ENCODE measurements at places on chromosomes 6 and 20. TPM values are rescaled to one million over a fixed set of nuclear protein-coding genes. Genes with fewer than 3 reads are reported as not detected.

The FAM50B gene
- polyA plus RNA-seq: 9.3 TPM

DNA sequence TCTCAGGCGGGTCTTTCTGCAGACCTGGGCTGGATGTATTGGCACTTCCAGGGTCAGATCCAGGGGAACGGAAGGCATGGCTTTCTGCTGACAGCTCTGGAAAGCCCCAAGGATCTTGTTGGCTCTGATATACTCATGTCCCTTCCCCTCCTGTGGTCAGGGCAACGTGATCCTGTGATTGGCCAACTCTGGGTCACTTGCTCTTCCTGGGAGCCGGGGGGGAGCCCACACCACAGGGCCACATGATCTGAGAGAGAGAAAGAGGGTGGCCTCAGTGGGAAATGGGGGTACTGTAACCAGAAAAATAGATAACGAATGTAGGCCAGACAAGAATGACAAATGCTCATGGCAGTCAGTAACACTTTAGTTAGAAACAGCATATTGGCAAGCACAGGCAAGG is 223.0 kb downstream of the NFATC2 start:
- DNase-seq: no peak

The DOK5 gene
- 9.7 TPM for polyA plus RNA-seq

DNA sequence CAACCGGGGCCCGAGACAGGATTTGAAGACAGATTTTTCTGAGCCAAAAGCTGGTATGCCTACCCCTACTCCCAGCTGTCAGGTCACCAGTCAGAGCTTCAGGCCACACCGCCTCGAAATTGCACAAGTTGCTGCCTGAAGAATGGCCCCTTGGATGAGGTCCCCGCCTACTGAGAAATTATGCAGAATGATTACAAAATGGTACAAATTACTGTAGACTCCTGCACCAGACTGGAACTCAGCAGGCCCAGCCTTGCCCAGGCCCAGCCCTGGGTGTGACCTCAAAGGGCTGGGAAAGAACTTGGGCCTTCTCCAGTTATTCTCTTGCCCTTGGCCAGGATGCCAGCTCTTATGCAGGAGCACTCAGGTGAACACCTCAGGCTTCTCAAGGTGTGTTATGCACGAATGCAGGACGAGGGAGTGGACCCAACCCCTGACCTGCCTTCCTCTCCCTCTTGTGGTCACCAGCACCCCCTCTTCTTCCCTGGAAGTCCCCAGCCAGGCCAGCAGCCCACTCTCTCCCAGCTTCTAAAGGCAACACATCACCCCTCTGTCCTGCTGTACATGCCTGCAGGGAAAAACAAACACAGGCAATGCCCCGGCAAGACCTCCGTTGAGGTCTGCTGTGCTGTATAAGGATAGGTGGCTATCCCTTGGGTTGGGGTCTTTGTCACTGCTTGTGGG is 88.7 kb upstream of the NAA20 start:
- no peak for DNase-seq

GRCh38 chr6:144215402-144215931 is 65.2 kb downstream of the STX11 start:
- no peak for DNase-seq

The KCNQ5 gene
- 0.23 TPM for polyA plus RNA-seq

- no peak for DNase-seq
Measured at GRCh38 chr6:2147261-2147660, 98.1 kb downstream of the GMDS start.

The RBBP8NL gene
- polyA plus RNA-seq: 1.3 TPM

DNA sequence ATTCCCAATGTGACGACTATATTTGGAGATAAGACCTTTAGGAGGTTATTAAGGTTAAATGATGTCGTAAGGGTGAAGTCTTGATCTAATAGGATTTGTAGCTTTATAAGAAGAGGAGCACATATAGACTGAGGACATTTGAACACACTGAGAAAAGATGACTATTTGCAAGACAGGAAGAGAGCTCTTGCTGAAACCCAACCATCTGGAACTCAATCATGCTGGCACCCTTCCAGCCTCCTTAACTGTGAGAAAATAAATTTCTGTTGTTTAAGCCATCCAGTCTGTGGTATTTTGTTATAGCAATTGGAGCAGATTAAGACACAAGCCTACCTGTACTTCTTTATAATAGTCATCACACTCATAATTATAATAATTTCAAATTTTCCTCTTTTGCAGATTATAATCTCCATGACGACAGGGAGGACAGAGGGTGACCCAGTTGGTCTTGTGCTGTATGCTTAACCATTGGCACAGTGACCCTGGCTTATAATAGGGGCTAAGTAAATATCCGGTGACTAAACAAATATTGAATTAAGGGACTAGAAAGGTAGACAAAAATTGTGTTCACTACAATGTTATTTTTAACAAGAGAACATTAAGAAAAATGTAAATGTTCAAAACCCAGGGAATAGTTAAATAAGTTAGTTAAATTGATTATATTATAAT is 206.4 kb upstream of the HDDC2 start:
- DNase-seq: peak; percentile 17

The PSORS1C1 gene
- 0.10 TPM for polyA plus RNA-seq

The SDC4 gene
- polyA plus RNA-seq: 156 TPM

DNA sequence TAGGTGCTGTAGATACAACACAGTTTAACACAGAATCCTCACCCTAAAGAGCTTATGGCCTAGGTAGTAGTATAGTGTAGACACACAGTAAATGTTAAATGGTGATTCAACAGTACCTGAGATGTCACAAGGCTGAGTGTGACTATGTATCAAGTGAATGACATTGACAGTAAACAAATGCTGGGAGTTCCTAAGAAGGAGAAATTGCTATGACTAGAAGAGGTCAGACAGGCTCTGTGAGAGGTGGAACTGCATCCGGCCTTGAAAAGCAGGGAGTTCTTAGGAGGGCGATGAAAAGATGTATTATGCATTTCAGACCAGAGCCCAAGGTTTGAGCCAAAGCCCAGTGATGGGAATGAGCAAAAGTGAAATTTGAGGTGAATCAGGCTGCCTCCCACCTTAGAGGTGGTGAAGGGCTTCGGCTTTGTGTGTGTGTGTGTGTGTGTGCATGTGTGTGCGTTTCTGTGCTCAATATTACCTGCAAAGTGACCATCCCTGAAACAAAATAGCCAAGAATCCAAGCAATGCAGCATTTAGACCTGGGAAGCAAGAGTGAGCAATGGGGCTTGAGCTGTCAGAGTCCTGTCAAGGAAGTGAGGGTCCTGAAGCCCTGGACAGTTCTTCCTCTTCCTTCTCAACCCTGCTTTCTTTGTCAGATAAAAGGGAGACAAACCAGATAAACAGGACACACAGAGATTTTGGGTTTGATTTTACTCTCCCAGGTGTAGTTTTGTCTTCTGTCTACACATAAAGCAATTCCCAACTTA is 32.3 kb upstream of the CITED2 start:
- no peak for DNase-seq

- peak; percentile 53 for DNase-seq
Measured at GRCh38 chr20:49534255-49534712, 33.7 kb downstream of the PTGIS start.

GRCh38 chr6:5107341-5107740 is 22.2 kb downstream of the PPP1R3G start:
- DNase-seq: peak; percentile 29

The IPCEF1 gene
- 8.9 TPM for polyA plus RNA-seq

DNA sequence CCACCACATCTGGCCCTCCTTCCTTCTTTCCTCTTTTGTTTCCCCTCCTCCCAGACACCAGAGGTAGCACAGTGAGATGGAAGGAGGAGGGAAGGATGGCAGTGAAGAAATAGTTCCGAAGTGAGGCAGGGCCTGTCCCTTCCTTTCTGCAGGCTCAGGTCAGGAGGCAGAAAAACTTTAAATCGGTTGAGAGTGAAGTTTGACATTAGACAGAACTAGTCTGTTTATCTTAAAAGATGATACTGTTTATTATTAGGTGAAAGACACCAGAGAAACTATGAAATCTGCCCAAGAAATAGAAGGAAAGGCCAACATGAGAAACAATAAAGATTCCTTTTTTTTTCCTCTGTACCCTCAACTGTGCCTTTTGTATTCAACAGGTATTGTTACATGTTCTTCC is 670.3 kb downstream of the UTRN start:
- no peak for DNase-seq

The MATN4 gene
- 0.25 TPM for polyA plus RNA-seq

The BMP6 gene
- 6.8 TPM for polyA plus RNA-seq

GRCh38 chr6:149905371-149905910 is 7.5 kb upstream of the RAET1E start:
- no peak for DNase-seq

- DNase-seq: no peak
Measured at GRCh38 chr6:76742919-76743318, 670.5 kb upstream of the IMPG1 start.

DNA sequence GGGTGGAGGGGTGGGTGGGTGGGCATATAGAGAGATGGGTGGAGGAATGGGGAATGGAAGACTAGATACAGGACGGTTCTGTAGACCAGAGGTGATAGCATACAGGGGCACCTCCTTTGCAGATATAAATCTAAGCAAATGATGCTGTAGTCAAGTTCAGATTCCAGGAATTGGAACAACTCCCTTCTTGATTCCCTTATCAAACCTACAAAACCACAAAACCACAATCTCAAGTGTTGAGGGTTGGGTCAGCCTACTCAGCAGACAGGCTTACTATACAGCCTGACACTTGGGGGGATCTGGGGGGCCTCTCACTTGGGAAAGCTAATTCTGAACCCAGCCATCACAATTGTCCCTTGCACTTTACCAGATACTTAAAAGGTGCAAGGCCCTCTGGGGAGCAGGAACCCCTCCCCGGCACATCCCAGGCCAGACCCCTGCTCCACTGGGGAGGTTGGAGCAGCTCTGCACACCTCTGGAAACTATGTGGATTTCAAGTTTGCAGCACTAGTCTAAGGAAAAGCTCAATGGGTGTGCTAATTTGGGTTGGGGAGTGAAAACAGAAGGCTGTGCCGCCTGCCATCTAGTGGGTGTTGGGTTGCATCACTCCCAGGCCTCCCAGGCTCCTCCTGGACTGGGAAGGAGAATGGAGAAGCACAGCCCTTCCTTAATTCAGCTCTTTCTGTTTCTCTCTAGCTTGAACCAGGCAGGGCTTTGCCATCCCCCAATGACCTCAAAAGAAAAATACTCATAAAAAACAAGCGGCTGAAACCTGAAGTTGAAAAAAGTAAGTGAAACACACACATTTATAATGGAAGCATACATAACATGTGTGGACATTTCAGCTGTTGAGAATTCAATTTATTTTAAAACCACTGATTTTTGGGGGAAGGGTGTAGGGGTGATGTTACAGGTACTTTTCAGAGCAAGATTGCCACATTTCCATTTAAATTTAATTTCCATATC is 121.2 kb upstream of the LAMP5 start:
- DNase-seq: peak; percentile 59

GRCh38 chr6:4113649-4114048 is 21.7 kb downstream of the ECI2 start:
- no peak for DNase-seq

- no peak for DNase-seq
Measured at GRCh38 chr6:65285275-65285674, 421.8 kb downstream of the EYS start.

- peak; percentile 39 for DNase-seq
Measured at GRCh38 chr6:53986165-53986720, 125.0 kb upstream of the MLIP start.

GRCh38 chr6:118485601-118486550 is 62.2 kb upstream of the PLN start:
- no peak for DNase-seq

The TBX18 gene
- 12.5 TPM for polyA plus RNA-seq

The RFX6 gene
- not detected for polyA plus RNA-seq

GRCh38 chr6:119541132-119541905 is 191.8 kb upstream of the MAN1A1 start:
- no peak for DNase-seq

- no peak for DNase-seq
Measured at GRCh38 chr6:124755321-124755720, 206.9 kb upstream of the RNF217 start.

The BANF2 gene
- polyA plus RNA-seq: 0.38 TPM

The RSPO4 gene
- polyA plus RNA-seq: 2.3 TPM

GRCh38 chr6:150652848-150653613 is 53.3 kb downstream of the PLEKHG1 start:
- no peak for DNase-seq

DNA sequence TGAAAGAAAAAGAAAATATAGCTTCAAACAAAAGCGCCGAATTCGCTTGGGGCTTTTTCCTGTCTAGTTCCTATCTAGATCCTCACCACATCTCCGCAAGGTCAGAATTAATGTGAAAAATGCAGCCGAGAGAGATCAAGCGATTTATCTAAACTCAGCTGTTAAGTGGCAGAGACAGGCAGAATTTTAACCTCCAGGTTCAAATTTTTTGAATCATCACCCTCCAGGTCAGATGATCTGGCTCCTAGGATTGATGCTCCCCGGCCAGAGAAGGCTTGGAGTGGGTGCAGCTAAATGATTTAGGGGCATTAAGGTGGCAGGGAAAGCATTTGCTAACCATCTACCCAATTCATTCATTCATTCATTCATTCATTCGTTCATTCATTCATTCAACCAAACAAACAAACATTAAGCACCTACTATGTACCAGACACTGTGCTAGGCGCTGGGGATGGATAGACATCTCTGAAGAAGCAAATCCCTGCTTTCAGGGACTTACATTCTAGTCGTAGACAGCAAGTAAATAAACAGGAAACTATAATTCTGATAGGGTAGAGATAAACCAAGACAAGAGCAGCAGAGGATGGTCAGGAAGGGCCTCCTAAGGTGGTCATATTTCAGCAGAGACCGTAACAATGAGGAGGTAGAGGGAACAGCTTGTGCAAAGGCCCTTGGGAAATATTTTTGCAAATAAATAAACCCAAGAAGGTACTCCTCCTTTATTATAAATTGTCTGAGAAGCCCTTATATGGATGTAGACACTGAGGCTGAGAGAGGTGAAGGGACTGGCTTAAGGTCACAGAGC is 672 bp upstream of the UBE2V1 start:
- no peak for DNase-seq

The TREM2 gene
- 0.53 TPM for polyA plus RNA-seq

DNA sequence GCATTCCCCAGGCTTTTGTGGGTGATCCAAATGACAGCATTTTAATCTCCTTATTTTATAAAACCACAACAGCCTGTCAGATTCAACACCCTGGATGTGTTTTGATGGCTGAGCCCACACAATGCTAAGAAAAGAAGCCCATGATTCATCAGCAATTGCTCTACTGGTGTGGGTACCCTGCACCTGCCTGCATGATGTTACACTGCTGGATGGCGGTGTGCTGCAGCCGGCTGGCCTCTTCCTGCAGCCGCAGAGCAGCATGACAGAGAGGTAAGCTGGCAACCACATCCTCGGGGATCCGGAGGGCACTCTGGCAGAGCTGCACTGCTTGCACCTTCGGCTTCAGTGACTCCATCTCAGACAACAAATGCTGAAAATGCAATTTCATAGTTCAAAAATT is 327.5 kb downstream of the SYNE1 start:
- DNase-seq: no peak

- DNase-seq: no peak
Measured at GRCh38 chr6:2102316-2102883, 143.0 kb downstream of the GMDS start.

The ARMC2 gene
- 15.7 TPM for polyA plus RNA-seq

DNA sequence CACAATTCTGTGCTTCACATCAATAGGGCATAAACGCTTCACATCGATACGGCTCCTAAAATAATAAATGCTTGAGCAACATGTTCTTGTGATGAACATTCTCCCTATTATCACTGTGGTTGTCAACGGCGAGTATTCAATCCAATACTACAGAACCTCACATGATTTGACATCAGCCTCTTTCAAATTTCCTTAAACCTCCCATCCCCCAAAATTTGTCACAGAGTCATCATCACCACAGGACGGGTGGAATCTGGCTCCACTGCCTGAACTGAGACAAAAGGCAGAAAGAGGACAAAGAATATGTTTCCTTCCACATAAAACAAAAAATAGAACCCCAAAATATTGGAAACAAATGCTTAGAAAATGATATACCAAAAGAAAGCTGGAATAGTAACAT is 7.3 kb downstream of the THEMIS start:
- DNase-seq: no peak

GRCh38 chr6:134435814-134436280 is 117.9 kb upstream of the SGK1 start:
- no peak for DNase-seq

Measured in left kidney (tissue), 8 donors.